HT1080 (cell line): ENCODE measurements at places on chromosomes 1 and 21. TPM values are rescaled to one million over a fixed set of nuclear protein-coding genes. Genes with fewer than 3 reads are reported as not detected.

GRCh38 chr1:22872981-22873664 lies 99.5 kb downstream of the LACTBL1 start:
- no peak for DNase-seq

Gene PLPP3
- total RNA-seq: 7.5 and 10.4 TPM in 2 replicates

DNA sequence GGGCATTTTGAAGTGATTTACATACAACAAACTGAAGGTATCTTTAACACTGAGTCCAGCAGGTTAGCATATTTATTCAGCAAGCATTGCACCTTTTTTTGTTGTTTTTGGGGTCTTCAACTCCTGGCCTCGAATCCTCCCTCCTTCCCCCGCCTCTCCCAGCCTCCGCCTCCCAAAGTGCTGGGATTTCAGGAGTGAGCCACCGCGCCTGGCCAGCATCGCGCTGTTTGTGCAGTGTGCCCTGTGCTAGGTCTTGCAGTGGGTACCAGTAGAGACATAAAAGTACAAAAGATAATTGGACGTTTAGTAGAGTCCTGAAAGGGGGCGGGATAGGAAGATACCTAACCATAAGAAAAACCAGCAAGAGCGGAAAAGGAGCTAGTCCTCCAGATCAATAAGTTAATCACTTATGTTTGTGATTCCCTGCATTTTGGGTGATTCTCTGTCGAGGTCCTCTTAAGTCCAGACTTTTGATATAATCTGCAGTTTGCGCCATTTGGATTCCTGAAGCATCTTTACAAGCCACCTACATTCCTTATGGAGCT lies 111.8 kb downstream of the OSBPL9 start:
- DNase-seq: no peak

Gene HDGF
- total RNA-seq: 522 and 576 TPM in 2 replicates

Gene KIF21B
- 4.7 and 5.2 TPM in 2 replicates for total RNA-seq

- no peak for DNase-seq
Measured at GRCh38 chr1:1847061-1847850, 43.6 kb downstream of the GNB1 start.

Gene CD1E
- not detected in 2 replicates for total RNA-seq

- DNase-seq: peak; percentile 55
Measured at GRCh38 chr21:33948096-33948950, 32.7 kb upstream of the ATP5PO start.

DNA sequence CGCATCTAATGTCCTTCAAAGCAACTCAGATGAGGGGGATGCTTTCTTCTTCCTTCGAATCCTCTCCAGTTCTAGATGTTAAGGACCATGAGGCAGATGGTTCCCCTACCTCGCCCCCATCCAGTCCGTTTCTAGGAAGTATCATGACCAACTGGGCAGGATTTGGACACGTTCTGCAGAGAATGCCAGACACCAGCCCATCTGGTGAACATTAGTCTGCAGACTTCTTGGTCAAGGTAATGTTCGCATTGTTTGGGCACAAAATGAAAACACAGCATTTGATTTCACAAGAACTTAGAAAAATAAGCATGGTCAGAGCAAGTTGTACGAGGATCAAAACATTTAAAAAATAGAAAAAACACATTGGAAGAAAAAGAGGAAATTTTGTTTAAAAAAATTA lies 25.4 kb upstream of the ADARB1 start:
- no peak for DNase-seq

DNA sequence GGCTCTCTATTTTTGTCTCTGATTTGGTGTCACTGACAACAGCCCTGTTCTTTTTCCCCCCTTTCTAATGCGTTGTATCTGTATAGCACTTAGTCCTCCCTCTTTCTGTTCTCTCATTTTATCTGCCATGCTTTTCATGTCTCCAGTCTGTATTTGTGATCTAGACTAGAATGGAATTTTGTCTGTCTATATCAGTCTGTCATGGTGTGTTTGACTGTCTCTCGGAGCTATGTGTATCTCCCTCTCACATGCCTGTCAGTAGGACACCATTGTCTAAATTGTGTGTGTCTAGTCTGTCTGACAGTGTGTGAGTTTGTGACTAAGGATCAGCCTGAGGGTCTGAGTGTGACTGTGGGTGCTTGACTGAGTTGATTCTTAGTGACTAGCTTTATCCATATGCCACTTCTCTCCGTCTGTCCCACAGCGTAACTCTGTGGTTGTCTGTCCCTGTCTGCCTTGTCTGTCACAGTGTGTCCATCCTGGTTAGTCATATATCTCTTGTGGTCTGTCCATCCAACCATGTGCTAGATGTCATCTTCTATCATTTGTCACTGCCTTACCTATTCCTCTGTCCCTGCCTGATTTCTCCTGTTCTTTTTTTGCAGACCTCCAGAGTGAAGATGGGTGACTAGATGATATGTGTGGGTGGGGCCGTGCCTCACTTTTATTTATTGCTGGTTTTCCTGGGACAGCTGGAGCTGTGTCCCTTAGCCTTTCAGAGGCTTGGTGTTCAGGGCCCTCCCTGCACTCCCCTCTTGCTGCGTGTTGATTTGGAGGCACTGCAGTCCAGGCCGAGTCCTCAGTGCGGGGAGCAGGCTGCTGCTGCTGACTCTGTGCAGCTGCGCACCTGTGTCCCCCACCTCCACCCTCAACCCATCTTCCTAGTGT lies 1.4 kb upstream of the B4GALT2 start:
- DNase-seq: no peak

Gene CREG1
- 30.3 and 31.9 TPM in 2 replicates for total RNA-seq

DNA sequence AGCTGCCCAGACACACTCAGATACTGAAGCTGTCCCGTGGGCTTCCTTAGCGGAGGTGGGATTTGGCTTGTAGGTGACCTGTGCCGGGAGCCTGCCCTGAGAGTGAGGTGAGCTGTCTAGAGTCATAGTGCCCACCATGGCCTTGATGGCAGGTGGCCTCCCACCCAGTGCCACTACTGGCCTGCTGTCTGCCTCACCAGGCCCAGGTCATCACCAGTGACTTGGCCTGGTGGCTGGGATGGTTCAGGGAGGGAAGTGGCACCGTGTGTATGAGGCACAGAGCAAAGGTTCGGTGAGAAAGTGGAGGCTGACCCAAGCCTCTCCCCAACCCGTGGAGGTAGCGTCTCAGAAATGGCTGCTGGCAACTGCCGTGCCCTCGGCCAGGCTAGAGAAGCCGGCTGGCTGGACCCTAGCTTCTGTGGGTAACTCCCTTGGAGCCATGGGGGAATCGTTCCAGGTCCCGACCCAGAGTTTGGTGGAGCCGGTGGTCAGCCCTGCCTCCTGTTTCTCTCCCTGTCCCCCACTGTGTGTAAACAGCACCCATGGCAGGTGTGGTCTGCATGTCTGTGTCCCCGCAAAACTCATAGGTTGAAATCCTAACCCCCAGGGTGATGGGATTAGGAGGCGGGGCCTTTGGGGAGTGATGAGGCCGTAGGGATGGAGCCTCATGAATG lies 155.4 kb upstream of the C1orf174 start:
- DNase-seq: no peak

GRCh38 chr1:178209935-178210334 lies 116.0 kb downstream of the RASAL2 start:
- no peak for DNase-seq

DNA sequence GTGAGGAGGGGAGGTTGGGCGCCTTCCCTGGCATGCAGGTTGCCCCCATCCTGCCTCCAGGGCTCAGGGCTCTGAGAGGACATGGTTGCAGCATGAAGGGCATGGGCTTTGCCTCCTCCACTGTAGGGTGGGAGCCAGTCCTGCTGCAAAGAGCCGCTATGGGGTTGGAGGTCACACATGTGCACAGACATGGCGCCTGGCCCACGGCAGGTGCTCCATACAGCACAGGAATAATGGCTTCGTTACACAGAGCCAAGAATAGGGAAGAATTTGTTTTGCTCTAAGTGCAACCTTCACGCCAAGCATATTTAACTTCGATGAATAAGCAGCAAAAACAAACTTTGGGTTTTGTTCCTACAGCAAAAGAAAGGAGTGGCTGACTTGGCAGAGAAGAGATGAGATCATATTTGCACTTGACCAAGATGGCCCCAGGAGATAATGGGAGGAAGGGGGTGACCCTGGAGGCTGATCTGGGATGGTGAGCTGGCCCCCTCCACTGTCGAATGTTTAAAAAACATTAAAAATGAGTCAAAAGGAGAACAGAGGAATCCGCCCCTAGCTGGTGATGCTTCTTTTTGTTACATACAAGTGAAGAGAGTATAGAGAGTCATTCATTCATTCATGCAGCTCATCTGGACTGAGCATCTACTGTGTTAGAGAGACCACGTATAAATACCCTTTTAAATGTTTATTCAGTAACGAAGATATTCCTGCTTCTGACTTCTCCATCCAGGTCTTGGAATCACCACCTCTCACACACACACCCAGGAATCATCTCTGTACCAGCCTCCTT lies 12.4 kb upstream of the C2CD2 start:
- DNase-seq: peak; percentile 28

DNA sequence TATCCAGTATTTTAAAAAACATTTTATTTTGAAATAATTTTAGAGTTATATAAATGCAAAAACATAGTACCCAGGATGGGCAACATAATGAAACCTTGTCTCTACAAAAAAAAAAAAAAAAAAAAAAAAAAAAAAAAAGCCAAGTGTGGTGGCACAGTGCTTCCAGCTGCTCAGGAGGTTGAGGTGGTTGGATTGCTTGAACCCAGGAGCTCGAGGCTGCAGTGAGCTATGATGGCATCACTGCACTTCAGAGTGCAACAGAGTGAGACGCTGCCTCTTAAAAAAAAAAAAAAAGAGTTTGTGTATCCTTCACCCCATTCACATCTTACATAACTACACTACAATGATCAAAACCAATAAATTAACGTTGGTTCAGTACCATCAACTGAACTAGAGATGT lies 115.6 kb upstream of the KIF26B start:
- no peak for DNase-seq

GRCh38 chr1:198788561-198789064 lies 149.8 kb downstream of the PTPRC start:
- peak; percentile 27 for DNase-seq

- DNase-seq: no peak
Measured at GRCh38 chr1:118881751-118882150, 106.4 kb downstream of the TBX15 start.

DNA sequence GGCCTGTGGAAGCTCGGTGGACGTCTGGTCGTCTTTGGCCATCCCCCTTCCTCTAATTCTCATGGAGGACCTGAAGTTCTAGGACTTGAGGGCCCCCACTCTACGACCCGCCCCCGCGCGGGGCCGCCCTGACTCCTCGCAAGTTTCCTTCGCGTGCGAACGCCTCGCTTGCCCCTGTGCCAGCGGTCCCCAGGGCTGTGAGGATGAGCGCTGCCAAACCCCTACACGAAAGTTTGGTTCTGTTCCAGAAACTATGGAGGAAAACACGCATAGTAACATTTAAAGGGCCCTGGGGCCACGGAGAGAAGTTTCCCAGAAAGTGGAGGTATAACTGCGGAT lies 304 bp upstream of the GNG12 start:
- no peak for DNase-seq

DNA sequence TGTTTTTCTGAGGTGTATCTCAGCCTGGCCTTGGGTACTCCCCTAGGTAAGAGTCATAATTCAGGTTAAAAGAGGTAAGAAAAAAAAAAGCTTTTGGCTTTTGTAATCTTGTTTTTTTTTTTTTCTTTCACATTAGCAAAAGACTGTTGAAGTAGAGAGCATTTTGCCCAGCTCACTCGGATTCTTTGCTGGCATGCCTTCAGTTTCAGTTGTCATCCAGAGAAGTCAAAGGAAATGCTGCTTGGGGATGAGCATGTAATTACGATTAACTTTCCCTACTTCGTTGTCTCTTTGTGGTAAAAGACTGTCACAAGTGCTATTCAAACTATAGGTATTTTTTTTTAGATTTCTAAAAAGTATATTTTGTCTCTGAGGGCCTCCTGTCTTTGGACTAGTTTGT lies 6.3 kb downstream of the BACH1 start:
- no peak for DNase-seq

Gene RPS8
- total RNA-seq: 2,959 and 3,013 TPM in 2 replicates

DNA sequence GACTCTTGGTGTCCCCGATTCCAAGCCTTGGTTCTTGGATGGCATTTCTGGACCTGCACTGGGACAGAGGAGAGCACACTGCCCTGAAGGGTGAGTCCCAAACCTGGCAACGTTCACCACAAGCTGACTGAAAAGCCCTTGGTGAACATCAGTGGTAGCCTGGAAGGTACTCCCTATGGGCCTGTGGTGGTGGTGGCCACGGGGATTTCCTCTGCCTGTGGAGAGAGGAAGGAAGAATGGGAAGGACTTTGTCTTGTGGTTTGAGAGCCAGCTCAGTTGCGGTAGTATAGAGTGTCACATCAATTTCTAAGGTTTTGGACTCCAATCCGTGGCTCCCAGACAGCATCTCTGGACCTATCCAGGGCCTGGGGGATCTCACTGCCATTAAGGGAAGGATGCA lies 50.7 kb downstream of the DNAH14 start:
- DNase-seq: peak; percentile 5

DNA sequence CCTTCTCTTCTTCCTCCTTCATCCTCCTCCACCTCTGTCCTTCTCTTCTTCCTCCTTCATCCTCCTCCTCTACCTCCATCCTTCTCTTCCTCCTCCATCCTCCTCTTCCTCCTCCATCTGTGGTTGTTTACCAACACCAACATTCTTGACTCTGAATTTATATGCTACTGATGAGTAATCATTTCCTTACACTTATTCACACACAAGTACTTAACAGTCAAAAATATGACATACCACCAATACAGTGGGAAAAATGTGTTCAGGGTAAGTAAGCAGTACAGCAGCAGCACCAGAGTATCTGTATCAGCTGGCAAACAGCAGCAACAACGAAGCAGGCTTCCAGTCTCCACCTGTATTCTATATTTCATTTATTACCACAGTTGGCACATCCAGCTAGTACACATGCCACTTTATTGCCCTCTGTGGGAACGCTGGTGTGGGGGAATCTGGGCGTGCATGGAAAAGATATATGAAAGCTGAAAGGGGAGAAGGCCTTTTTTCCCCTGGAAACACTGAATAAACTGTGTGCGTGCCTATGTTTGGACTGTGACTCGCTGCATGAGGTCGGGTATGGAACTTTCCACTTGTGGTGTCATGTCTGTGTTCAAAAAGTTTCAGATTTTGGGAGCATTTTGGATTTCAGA lies 16.0 kb downstream of the ADSS2 start:
- peak; percentile 73 for DNase-seq

DNA sequence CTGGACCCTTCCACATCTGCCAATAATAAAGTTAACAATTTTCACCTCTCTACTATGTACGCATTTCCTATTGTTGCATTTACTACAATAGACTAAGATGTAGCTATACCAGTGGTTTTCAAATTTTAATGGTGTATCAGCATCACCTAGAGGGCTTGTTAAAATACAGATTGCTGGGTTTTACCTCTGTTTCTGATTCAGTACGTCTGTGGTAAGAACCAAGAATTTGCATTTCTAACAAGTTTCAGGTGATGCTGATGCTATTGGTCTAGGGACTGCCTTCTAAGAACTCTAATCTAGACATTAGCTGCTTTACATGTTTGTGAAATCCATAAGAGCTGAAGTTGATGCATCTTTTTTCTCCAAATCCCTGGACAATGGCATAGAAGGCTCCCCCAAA lies 59.7 kb downstream of the ERICH3 start:
- DNase-seq: no peak

Gene FAM229A
- 1.2 and 1.9 TPM in 2 replicates for total RNA-seq

Gene ATXN7L2
- 10.2 and 11.1 TPM in 2 replicates for total RNA-seq

GRCh38 chr1:166999500-167000055 lies 10.5 kb downstream of the MAEL start:
- no peak for DNase-seq
